SW 1271 (cell line): ENCODE measurements at places on chromosomes 12 and 14.

DNA sequence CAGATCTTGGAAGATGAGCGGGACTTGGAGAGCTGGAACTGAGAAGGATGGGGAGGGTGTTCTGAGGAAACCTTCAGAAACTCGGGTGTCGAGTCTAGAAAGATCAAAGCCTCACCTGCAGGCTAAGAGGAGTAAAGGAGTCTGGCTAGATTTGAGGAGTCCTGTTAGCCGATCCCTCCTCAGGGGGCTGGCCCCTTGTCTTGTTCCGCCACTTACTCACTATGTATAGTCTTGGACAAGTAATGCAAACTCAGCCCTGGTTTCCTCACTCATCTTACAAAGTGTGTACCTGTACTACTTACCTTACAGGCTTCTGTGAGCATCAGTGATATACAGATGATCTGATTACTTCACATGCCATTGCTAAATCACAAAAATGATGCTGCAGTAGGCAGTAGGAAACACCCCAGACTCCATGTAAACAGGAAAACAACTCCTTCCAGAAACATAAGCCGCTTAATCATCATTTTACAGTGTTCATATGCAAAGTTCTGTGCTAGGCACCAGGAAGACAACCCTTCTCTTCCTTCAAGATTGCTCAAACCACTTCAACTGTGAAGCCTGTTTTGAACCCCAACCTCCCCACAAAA is 2.0 kb upstream of the SPTLC2 start:
- no peak for DNase-seq

- peak; percentile 64 for DNase-seq
Observed at GRCh38 chr12:59972905-59973304, 377.1 kb downstream of the SLC16A7 start.

DNA sequence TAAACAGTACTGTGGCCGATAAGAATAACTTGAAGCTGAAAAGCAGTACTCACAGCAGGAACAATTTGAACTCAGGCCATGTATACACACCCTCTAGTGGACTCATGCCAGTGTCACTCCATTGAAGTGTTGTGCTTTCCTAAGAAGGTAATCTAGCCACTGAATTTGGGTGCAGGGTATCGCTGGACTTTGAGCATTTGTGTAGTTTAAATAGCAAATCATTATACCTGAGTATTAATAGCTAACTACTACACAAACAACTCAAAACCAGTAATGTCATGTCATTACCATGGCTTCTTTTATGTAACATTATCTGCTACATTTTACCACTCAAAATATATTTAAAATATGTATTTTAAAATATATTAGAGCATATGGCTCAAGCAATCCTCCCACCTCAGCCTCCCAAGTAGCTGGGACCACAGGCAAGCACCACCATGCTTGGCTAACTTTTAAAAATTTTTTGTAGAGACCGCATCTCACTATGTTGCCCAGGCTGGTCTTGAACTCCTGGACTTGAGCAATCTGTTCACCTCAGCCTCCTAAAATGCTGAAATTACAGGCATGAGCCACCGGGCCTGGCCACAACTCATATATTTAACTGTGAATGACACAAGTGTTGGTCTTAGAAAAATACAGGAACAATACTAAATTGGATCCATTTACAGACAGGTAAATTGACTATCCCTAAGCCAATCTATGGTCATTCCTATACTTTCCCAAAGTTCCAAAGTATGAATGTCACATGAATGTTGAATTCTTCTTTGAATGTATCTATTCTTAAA is 25.6 kb upstream of the ARID4A start:
- no peak for DNase-seq

DNA sequence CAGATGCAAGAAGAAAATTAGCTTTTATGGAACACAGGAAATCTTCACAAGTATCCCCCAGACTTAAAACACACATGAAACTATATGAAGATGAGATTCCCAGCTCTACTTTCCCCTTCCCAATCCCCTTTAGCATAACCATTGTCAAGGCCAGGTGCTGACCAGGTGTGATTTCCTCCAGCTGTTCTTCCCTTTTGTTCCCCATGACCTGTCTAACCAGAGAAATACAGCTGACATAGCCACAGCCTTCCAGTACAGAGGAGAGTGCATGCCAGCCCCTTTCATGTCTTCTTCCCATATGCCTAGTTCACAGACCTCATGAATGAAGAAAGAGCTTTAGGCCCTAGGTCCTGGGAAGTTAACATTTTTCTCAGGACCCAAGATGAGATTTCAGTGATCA is 43.5 kb upstream of the FKBP4 start:
- no peak for DNase-seq

- no peak for DNase-seq
Observed at GRCh38 chr14:101590062-101590461, 28.8 kb downstream of the DIO3 start.

DNA sequence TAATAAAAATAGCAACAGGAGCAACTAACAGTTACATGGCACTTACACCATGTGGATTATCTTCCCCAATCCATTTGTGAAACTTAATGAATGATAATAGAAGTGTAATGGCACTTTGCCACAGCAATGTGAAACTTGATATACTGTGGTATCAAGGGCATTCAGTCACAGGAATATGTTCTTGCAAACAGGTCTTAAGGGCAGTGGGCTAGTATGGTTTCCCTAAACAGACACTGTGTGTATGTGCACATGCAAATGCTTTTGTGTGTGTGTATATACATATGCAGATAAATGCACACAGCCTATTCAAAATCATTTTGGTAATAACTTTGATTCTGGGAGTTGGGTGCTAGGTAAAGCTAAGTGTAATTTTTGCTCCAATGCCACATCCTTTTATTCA is 26.2 kb upstream of the ARHGAP5 start:
- no peak for DNase-seq

DNA sequence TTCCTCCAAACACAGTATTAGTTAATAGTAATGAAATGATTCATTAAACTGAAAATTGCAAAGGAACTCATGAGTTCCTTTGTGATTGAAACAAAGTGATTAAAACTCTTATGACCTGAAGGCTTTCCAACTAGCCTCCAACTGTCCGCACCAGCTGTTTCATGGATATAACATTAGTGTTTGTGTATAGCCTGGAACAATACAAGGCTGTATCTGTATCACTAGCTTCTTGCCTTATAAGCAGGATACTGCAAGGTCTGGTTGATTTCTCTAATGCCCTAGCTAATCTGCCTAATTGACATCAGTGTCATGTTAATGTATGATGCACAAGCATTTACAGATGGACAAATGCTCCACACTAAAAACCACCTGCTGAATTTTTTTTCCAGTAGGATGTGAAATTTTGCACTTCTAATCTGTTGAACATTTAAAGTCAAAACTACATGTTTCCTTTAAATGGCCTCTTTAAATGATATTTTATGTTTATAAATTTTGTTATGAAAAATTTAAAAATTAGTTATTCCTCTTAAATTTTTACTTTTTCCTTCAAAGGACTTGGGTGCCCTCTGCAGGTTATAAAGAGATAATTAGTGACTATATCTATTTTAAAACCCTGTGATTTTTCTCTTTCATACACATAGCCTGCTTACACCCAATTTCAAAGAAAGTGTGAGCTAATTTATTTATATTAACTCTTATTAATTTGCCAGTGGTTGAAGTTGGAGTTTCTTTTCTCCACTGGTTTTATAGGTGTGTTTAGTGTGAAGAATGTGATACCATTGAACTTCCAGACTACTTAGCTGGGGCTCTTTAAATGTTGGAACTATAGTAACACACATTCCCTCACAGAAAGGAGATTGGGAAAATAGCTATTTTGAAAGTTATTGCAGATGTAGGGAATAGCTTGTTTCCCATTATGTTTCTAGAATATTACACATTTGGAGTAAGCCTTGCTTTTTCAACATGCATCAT is 25.4 kb downstream of the AP5M1 start:
- no peak for DNase-seq

DNA sequence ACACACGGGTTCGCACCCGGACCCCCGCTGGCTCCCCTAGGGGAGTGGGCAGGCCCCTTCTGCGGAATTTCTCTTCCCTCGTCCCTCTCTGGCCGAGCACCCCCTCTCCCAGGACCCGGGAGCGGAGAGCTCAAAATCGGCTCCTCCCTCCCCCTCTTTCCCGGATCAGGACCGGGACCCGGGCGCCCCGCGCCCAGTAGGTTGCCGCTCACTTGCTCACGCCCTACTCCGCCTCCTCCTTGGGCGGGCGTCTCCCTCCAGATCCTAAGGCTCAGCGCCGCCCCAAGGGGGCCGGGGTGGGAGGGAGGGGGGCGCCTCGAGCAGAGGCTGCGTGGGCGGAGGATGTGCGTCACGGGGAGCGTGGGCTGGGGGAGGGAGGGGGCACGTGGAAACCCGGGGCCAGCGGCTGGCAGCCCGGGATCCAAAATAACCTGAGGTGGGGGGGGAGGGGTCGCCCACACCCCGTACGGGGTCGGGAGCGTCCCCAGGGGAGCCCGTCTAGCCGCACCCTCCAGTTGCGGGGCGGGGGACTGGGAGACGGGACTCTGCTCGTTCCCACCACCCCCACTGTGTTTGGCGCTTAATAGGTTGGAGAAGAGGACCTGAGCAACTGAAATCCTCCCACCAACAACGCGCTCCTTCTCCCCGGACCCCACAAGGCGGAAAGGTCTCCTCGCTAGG is 1.8 kb upstream of the NAB2 start:
- peak; percentile 84 for DNase-seq

DNA sequence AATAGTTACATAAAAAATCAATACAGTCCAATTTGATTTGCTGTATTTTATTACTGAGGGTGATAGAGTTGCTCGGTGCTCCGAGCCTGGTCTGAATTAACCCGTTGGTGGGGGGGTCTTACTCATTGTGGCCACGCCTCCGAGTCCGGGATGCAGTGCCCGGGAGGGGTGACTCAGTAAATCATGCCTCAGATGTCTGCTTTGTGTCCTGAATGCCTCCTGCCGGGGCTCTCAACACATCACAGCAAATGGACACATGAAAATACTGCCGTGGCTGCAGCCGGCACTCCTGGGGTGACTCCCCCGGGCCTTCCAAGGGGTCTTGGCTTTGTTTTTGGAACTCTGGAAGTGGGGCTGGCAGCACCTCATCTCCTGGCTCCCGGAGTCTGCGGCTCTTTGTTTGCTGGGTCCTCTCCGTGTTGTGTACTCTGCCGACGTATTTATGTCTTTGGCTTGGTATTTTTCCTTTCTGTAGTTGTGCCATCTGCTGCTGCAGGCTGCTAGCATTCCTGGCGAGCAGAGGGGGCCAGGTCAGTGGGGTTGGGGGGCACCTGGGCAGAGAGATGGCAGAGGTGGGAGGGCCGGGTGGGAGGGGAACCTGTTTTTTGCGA is 129.0 kb downstream of the AACS start:
- DNase-seq: peak; percentile 11
